NCI-H1105 (cell line): ENCODE measurements at places on chromosomes 4 and X.
A peak's percentile ranks its signal among the peaks of the same experiment; 100 is the strongest.

GRCh38 chr4:141913928-141914327 lies 277.5 kb downstream of the IL15 start:
- no peak for DNase-seq

- no peak for DNase-seq
Observed at GRCh38 chrX:12997906-12998687, 23.2 kb downstream of the TMSB4X start.

DNA sequence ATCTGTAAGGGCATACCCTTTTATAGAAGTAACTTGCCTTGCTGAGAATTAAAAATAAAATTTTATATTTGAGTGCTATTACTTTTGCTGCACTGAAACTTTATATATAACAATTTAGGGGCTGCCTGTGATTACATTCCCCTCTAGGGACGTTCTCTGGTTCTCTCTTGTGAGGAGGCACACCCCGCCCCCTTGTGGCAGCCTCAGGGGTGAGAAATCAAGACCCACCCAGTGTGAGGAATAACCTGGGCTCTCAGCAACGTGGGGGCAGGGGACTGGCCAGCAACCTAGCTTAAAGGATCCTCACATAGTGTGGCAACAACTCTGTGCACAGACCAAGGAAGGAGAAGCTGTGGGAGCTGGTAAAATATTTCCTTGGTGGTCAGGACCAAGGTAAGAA lies 43.7 kb downstream of the MAGEA9 start:
- peak; percentile 27 for DNase-seq

DNA sequence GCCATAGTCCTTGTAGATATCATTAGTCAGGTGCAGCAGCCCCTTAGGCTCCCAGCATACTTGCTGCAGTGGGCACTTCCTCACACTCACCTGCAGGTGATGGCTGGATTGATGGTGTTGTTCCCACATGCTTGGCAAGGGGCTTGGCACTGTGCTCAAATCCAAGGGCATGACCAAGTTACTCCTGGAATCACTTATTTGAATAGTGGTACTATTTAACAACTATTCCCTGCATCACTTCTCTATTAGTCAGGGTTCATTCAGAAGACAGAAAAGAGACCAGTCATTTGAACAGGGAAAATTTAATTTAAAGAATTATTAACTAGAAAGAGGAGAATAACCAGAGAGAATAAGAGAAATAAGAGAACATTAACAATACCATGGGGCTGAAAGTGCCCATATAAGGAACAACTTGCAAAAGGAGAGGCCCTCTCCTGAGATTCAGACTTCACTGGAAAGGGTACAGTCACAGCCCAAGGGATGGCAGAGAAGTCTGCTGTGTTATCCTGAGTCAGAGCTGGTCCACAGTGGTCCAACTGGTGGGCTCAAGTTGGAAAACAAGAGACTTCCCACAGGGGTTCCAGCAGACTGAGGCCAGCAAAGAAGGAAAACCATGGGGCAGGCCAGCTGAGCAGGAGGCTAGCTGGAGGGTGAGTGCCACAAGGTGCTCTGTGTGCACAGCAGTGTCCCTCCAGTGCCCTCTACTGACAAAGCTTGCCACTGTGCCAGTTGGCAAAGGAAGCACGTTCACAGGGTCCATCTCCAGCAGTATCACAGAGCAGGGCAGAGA lies 9.8 kb downstream of the SPP1 start:
- DNase-seq, result peak; percentile 18

DNA sequence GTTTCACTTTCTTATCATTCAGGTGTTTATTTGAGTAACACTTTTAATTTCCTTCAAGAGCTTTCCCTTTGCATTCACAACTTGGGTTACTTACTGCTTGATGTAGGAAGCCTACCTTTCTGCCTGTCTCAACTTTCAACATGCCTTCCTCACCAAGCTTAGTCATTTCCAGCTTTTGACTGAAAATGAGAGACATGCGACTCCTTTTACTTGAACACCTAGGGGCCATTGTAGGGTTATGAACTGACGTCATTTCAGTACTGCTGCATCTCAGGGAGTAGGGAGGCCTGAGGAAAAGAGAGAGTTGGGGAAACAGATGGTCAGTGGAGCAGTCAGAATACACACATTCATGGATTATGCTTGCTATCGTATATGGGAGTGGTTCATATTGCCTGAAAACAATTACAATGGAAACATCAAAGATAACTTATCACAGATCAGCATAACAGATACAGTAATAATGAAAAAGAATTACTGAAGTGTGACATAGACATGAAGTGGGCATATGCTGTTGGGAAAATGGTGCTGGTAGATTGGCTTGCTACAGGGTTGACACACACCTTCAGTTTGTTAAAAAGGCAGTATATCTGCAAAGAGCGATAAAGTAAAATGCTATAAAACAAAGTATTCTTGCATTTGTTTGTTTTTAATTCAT lies 25.7 kb downstream of the USP53 start:
- no peak for DNase-seq

DNA sequence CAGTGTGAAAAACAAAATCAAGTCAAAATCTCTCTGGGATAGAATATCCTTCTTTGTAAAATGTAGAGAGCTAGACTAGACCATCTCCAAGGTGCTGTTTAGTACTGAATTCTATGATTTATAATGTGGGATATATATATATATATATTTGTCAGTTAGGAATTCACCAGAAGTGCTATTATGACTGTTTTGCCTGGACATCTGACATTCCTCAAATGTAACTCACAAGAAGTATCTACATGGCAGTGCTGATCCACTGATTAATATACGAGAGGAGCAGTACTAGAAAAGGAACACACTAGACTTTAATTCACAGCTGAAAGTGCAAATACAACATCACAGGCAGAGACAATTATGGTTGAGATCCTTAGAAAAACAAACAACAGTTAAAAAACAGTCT lies 208.9 kb downstream of the GBA3 start:
- DNase-seq, result no peak

- no peak for DNase-seq
Observed at GRCh38 chr4:183801457-183802165, 103.5 kb upstream of the STOX2 start.

DNA sequence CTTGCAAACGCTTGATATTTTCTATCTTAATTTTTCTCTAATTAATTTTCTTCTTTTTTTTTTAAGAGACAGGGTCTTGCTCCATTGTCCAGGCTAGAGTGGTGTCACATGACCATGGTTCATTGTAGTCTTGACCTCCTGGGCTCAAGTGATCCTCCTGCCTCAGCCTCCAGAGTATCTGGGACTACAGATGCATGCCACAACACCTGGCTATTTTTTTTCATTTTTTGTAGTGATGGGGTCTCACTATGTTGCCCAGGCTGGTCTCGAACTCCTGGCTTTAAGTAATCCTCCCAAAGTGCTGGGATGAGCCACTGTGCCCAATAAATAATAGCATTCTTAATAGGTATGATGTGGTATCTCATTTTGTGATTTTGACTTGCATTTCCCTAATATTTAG lies 18.2 kb downstream of the SHROOM3 start:
- DNase-seq, result no peak

DNA sequence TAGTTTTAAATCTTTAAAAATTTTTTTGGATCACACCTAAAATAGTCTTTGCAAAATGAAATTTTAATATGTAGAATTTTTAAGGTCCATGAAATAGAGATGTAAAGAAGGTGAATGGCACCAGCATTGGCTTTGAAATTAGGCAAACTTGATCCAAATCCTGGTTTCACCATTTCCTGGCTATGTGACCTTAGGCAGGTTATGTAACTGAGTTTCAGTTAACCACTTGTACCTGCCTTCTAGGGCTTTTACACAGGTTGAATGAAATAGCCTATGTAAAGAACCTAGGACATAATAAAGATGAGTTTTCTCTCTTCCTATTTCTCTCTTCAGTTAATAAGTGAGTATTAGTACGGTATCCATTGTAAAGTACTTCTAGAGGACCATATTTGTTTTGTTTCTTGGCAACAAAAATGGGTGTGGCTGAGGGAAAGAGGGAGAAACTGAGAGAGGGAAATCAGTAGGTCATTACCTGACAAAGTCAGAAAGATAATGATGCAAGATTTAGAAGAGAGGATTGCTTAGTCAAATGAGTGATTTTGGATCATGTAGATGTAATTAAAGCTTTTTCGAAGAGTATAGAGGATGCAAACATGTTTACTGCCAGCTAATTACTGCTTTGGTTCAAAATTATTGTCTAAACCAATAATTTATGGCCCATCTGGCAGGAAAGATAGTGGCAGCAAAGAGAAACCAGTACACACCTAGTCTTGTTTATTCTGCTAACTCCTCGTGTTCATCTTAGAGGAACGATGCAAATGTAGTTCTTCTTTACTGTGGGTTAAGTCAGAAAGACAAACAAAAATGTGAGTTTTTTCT lies 81.9 kb downstream of the PDLIM5 start:
- DNase-seq, result peak; percentile 56

DNA sequence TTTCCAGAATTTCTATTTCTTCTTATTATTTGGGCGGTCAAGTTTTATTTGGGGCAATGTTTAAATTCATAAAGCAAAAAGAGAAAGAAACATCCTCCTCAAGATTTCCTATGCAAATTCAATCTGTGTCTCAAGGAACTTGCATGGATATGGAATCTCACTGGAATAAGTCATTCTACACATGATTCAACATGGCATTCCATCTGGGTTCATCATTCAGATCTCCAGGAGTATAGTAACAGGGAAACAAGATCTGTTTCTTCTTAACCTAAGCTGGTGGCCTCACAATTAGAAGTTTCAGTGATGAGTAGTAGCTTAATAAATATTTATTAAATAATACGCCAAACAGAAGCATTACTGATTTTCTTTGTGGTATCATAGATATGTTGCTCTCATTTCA lies 19.8 kb downstream of the KLHL34 start:
- no peak for DNase-seq

DNA sequence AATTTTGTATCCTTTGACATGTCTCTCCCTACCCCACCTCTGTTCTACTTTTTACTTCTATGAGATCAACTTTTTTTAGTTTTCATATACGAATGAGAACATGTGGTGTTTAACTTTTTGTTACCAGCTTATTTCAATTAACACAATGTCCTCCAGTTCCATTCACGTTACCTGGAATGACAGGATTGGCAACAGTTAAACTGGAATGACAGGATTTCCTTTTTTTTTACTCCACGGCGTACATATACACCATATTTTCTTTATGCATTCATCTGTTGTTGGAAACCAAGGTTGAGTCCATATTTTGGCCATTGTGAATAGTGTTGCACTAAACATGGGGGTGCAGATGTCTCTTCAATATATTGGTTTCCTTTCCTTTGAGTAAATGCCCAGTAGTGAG lies 171.8 kb upstream of the GPC4 start:
- DNase-seq, result no peak

GRCh38 chr4:56050625-56051024 lies 101.9 kb downstream of the CEP135 start:
- no peak for DNase-seq

GRCh38 chr4:127732623-127733328 lies 2.6 kb downstream of the SLC25A31 start:
- DNase-seq, result peak; percentile 1

DNA sequence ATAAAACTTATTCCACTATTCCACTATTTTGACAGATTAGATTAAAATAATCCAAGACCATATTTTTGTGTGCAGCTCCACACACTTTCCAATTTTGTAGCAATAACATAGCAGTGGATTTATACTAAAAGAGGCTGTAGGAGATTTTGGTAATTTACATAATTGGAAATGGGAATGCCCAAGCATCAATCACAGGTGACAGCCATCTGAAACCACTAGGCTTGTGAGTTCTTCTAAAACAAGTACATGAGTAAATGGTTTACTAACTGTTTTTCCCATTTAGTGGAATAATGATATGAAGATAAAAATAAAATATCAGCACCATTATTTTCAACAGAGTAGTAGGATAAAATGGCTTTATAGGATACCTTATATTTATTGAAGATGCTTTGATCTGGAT lies 4.4 kb downstream of the ANK2 start:
- DNase-seq, result no peak

- DNase-seq, result no peak
Observed at GRCh38 chr4:153365003-153365402, 20.5 kb downstream of the MND1 start.

DNA sequence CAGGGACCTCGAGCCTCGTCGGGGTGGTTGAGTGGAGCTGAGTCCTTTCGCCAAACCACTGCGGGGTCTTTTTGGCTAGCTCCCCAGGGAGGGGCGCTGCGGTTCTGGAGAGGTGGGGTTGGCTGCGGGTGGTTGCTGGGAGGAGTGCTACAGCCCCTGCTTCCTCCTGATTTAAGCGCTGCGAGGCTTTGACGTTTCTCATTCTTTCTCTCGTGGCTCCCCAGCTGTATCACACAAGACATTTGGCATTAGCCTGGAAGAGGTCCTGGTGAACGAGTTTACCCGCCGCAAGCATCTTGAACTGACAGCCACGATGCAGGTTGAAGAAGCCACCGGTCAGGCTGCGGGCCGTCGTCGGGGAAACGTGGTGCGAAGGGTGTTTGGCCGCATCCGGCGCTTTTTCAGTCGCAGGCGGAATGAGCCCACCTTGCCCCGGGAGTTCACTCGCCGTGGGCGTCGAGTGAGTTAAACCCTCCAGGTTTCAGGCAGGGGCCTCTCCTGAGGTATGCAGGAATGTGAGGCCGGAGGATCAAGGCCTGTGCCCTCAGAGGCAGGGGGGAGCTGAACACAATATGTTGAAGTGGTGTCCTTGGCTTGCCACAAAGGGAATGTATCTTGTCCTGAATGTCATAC lies 25.5 kb downstream of the ARHGAP36 start:
- no peak for DNase-seq

DNA sequence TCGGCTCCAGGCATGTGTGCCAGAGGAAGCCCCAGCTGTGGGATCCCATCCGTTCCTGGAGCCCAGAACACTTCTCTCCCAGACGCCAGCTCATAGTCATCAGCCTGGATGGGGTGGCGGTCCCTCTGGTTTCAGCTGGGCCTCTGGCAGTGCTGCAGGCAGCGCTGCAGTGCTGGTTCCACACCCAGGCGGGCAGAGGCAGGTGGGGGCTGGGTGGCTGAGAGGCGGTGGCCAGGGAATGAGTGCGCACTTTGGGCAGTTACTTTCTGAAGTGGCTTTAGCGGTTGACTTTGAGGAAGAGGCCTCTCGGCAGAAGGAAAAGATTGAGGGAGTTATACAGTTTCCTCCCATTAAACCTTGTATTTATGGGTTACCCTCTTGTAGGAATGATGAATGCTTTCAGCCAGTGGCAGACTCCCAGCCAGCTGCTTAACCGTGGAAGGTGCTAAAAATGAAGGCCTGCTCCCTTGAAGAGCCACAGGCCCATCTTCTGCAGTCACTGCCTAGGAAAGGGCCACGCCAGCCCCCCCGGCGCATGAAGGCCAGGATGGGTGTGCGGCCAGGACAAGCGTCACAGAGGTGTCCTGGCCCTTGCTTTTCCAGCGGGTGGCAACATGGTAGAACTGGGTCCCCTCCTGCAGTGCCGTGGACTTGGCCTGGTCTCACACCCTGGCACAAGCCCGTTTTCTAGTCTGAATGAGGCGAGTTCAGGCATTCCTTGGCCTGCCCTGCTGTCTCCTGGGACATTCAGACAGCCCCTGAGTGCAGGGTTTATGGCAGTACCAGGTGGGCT lies 9.9 kb downstream of the TADA2B start:
- DNase-seq, result no peak

- no peak for DNase-seq
Observed at GRCh38 chr4:72442715-72443114, 126.3 kb downstream of the ADAMTS3 start.
